ENCODE measurements at places on chromosomes 6 and 20.

DNA sequence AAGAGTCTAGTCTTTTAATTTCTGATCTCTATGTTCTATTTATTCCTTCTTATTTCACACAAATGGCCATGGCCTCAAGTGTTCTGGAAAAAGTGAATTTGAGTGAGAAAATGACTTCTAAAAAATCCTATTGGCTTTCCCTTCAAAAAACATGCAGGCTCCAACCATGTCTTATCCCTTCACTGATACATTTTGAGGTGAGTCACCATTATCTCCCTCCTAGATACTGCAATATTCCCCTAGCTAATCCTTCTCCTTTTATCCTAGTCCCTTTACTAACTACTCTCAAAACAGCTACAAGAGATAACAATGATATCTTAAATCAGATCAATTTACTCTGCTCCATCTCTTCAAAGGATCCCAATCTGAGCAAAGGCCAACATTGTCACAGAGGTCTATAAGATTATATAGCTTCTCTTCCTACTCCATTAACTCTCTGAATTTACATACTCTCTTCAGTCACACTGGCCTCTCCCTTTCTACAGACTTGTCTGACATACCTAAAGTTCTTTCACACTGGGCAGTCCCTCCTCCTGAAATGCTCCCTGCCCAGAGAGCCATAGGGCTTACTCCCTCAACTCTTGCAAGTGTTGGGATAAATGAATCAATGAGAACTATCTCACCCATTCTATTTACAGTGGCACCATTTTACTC, 129.2 kb downstream of the TENT5A start:
- DNase-seq = no peak

- no peak for DNase-seq
Observed at GRCh38 chr6:41426888-41427641, 91.7 kb downstream of the NCR2 start.

DNA sequence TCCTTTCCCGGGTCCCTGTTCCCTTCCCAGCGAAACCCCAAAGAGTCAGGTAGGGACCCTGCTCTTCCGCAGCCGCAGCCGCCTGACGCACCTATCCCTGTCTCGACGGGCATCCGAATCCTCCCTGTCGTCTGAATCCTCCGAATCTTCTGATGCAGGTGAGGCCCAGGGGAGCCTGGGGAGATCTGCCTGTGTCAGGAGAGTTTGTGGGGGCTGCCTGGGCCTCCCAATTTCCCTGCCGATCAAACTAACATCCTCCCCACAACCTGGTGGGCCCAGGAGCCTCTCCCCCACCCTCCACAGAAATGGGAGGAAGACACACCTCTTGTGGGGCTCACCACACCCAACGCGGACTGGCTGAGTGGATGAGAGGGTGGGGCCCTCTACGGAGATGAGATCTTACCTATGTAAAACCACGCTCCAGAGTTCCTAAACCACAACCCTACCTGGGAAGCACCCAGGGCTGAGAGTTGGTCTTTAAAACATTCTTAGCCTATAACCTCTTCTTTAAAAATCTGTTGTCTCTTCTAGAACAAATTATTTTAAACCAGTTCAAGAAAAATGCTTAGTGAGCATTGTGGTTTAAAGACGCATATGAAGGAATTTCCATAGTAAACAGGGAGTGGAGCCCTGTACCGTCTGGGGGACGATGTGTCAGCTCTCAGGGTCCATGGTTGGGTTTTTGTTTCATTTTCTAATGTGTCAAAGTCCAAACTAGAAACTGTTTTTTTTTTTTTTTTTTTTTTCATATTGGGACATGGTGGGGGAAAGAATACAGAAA, 1.7 kb downstream of the CDC25B start:
- DNase-seq = no peak

- no peak for DNase-seq
Observed at GRCh38 chr20:1775117-1775516, 117.5 kb upstream of the SIRPG start.

DNA sequence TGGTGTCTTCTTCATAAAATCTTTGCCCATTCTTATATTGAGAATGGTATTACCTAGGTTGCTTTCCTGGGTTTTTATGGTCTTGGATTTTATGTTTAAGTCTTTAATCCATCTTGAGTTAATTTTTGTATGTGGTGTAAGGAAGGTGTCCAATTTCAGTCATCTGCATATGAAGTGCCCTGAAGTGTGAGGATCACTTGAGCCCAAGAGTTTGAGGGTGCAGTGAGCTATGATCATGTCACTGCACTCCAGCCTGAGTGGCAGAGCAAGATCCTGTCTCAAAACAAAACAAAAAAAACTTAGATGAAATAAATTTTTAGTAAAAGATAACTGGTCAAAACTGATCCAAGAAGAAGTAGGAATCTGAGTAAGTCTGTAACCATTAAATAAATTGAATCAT, 215.4 kb downstream of the TBC1D7 start:
- no peak for DNase-seq

- peak; percentile 80 for DNase-seq
Observed at GRCh38 chr20:51372176-51372803, 170.2 kb downstream of the NFATC2 start.

DNA sequence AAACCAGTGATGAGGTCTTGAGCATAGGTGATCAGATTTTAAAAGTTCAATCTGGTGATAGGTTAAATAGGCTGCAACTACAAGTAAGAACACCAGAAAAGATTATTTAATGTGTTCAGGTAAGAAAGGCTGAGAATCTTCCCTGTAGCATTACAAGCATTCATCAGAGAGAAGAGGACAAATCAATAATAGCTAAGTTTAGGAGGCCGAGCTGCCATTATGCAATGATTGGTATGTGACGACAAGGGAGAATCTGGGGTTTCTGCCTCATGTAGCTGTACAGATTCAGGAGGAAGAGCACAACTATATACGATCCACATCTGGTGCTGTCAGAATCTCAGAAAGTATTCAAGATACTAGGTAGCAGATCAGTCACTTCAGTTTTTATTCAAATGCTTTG, 21.9 kb downstream of the MLIP start:
- no peak for DNase-seq

DNA sequence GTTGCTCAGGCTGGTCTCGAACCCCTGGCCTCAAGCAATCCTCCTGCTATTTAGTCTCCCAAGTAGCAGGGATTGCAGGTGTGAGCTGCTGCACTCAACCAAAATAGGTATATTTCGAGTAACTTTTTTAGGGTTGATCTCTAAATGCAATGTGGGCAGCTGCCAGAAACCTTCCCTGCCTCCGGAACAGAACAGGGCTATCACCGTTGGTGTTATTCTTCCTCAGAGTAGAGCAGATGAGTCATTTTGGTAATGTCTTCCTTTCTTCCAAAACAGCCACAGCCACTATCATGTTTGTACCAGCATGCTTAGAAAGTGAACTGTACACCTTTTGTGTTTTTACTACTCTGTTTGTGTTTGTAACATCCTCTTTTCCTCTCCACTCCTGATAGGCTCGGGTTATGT, 44.1 kb downstream of the SNX9 start:
- no peak for DNase-seq

DNA sequence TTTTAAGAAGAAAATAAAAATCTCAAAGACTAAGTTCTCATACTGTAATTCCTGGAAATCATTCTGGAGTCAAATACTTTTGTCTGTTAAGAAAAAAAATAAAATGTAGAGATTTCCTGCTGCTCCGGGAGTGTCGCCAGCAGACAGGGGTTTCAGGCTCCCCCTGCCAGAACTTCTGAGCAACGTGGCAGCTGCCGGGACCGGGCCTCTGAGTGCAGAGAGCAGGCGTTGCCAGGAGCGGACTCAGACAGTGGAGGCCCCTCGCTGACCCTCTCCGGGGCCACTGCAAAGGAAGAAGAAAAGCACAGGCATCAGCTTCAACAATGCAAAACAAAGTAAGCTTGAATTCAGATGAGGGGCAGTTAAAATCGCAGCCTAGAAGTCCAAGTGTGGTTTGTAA, 95.5 kb downstream of the THBS2 start:
- no peak for DNase-seq

DNA sequence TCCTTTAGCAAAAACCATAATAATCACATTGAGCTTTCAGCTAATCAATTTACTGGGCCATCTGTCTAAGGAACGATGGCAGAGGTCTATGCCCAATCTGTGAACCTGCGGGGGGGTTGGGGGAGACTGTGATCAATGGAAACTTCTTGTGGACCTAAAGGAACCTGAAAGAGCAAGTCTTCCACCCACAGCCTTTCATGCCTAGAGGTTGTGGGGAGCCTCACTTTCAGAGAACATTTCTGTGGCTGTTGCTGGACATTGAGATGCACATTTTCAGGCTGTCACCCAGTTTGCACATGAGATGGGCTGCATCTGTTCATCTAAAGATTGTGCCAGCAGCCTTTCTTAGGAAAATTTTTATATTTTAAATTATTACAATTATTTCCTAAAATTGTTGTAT, 310.0 kb upstream of the SPTLC3 start:
- no peak for DNase-seq

GRCh38 chr6:132798869-132799538, 567 bp upstream of the SLC18B1 start:
- DNase-seq = peak; percentile 78

DNA sequence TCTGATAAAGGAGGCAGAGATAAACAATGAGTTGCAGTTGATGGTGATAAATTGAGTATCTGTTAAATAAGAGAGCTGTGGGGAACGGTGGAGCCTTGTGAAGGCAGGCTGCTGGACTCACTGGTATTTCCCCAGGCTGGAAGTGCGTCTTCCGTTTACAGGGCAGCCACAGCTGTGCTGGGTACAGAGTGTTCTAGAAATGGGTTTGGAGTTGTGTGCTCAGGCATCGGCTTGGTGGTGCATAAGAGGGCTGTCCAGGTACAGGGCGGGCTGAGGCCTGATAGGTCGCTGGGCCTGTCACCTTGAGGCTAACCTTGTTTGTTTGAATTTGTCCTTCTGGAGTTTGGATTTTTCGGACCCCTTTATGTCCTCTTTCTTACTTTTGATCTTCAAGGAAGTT, 39.3 kb downstream of the ARID1B start:
- DNase-seq = no peak

GRCh38 chr6:150826788-150827187, 38.7 kb upstream of the MTHFD1L start:
- DNase-seq = no peak

DNA sequence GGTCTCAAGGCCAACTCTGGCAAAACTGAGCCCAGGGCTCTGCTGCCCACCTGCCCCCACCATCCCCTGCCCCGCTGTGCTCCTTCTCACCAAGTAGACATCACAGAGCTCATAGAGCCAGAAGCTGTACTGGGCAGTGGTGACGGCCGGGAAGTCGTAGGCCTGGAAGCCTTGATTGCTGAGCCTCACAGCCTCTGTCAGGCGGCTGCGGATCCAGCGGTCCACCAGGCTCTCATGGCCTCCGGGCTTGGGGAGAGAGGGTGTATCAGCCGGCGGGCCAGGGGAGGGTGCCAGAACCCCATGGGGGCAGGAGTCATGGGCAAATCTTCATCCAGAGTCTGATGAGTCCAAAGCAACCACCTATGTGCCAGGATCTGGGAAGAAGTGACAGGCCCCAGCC, 2.8 kb upstream of the VWA7 start:
- DNase-seq = no peak

- no peak for DNase-seq
Observed at GRCh38 chr6:43016176-43016942, 2.3 kb downstream of the KLHDC3 start.

GRCh38 chr6:17493286-17493685, 99.9 kb downstream of the CAP2 start:
- no peak for DNase-seq

DNA sequence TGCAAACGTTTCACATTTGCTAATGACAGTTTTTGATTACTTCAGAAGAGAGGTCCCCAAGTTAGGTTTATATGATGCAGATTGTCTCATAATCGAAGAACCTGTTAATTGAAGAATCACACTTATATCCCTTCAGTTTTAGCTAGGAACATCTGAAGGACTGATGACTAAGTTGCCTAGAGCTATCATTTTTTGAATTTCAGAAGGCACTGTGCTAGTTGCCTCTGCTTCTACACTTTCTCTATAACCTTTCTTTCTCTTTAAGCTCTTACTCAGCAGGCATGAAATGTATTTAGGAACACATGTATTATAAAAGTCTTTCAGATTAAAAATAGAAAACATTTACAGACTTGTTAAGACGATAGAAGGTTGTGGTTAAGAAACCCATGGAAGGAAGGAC, 14.4 kb upstream of the GJE1 start:
- no peak for DNase-seq

DNA sequence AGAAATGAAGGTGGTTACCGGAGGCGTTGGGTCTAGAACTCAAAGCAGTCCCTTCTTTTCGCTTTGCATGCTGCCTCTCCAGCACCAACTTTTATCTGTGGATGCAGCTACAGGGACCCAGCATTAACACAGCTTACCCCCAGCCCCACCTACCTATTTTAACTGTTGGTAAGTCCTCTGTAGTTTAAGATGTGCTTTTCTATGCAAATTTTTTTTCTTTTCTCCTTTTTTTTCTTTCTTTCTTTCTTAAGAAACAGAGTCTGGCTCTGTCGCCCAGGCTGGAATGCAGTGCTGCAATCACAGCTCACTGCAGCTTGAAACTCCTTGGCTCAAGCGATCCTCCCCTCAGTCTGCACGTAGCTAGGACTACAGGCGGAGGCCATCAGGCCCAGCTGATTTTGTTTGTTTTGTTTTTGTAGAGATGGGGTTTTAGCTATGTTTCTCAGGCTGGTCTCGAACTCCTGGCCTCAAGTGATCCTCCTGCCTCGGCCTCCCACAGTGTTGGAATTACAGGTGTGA, 6.5 kb upstream of the USP45 start:
- DNase-seq = no peak

GRCh38 chr20:44581515-44581914, 864 bp upstream of the PKIG start:
- no peak for DNase-seq

Measured in sciatic nerve (tissue), 2 donors.